ENCODE measurements at places on chromosomes 4 and X. TPM values are rescaled to one million over a fixed set of nuclear protein-coding genes. Genes with fewer than 3 reads are reported as not detected.
A peak's percentile ranks its signal among the peaks of the same experiment; 100 is the strongest.

GRCh38 chr4:175651756-175652310, 160.2 kb downstream of the GPM6A start:
- no peak for ATAC-seq
- H3K4me1 ChIP-seq = no peaks in the 10 kb centered on the region
- H3K36me3 ChIP-seq = no peaks in the 10 kb centered on the region
- H3K27ac ChIP-seq = no peak overlapping the region

DNA sequence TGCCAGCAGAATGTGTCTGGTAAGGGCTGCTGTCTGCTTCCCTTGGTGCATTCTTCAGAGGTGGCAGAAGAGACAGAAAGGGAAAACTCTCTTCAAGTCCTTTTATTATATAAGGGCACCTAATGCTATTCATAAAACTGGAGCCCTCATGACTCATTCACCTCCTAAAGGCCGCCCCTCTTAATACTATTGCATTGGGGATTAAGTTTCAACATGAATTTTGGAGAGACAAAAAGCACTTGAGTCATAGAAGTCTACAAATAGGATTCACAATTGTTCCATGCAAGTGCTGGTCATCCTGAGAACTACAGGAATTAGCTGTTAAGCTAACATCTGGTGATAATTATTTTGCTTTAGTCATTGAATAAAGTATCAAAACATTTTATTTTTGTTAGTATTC, 349.5 kb downstream of the HS3ST1 start:
- no peaks in the 10 kb centered on the region for H3K27me3 ChIP-seq
- H3K27ac ChIP-seq = no peak overlapping the region
- H3K4me1 ChIP-seq = no peaks in the 10 kb centered on the region
- H3K36me3 ChIP-seq = no peaks in the 10 kb centered on the region

DNA sequence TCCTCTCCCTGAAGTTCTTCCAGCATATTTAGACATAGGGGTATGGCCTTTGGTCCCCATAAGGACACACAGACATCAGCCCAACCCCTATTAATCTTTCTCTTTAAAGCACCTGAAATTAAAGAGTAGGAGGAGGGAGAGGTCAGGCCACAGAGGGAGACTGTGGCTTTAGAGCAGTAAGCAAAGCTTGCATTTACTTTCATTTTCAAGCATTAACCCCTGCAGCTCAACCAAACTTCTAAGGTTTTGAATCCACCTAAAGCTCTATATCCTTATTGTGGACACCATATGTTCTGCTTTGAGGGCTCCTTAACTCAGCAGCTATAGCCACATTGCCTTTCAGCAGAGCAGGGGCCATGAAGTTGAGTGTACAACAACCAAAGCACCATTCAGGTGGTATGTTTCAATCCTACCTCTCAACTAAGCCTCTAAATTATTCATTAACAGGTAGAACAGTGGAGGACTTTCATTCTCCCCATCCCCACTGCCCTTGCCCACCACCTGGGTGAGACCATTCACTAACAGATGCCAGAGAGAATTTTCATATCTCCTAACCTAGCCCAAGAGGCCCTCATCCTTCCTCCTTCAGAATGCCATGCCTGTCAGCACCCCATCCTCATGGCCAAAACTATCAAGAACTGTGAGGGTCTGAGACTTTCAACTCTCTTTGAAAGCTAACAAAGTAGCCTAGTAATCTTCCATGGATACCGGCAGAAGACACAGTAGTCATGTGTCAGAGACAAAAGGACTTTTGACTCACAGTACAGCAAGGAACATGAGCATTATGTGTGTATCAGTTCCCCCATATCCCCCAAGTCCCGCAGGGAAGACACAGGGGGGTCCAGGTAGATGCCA, 20.8 kb downstream of the LIN54 start:
- peak overlapping the region; percentile 46 for H3K4me3 ChIP-seq
- peaks cover 3% of the 10 kb centered on the region for H3K36me3 ChIP-seq
- no peaks in the 10 kb centered on the region for H3K27me3 ChIP-seq
- H3K27ac ChIP-seq = peak overlapping the region; percentile 35
- peaks cover 15% of the 10 kb centered on the region for H3K4me1 ChIP-seq

DNA sequence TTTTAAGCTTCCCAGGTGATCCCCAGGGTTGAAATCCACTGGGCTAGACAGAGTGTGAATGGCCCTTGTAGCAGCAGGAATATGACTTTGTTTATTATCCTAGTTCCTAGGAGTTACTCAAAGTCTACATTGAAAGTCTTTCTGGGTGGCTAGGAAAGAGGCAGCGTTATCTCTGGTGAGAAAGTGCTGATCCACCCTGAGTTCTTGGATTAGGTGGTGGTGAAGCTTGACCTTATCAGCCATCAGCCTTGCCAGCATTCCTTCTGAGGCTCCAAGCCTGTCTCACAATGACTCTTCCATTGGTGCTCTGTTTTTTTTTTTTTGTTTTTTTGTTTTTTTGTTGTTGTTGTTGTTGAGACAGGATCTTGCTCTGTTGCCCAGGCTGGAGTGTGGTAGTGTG, 83.1 kb upstream of the CLCN4 start:
- H3K4me3 ChIP-seq = no peak overlapping the region
- H3K4me1 ChIP-seq = no peaks in the 10 kb centered on the region
- H3K27ac ChIP-seq = no peak overlapping the region
- ATAC-seq = no peak

GRCh38 chr4:3708103-3708510, 58.1 kb upstream of the ADRA2C start:
- H3K27ac ChIP-seq = no peak overlapping the region
- no peak overlapping the region for H3K4me3 ChIP-seq
- no peaks in the 10 kb centered on the region for H3K36me3 ChIP-seq
- peaks cover 11% of the 10 kb centered on the region for H3K27me3 ChIP-seq
- no peak for ATAC-seq

Gene TTC29
- not detected for total RNA-seq

Measured in activated T-helper 17 cell treated with anti-CD3 and anti-CD28 coated beads, Interleukin-2, amount 50 U/mL, for 72 hours (primary cell).